HepG2 (cell line): ENCODE measurements at places on chromosomes 7 and 10. TPM values are rescaled to one million over a fixed set of nuclear protein-coding genes. Genes with fewer than 3 reads are reported as not detected.

The GOLGA7B gene
- not detected in 2 replicates for total RNA-seq

The SLC26A3 gene
- total RNA-seq, result 0.08 and 0.11 TPM in 2 replicates

DNA sequence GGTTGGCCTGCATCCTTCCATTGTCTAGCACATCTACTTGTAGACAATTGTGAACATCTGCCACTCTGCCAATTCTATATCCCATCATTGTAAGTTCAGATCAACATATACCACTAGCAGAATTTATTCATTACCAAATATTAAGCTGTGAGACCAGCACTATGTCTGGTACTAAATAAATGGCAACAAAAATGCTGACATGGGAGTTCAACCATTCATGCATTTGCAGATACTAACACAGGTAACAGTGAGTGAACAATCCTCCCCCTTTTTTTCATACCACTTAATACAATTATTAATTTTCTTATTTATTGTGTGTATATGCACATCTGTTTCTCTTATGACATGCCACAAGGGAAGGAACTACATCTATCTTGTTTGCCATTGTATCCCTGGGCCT, 11.9 kb downstream of the POLR1F start:
- H3K27ac ChIP-seq, result no peak overlapping the region
- DNase-seq, result no peak
- H3K36me3 ChIP-seq, result peaks cover 2% of the 10 kb centered on the region; the same call in 1 of the 2 replicates
- H3K4me1 ChIP-seq, result peaks cover 7% of the 10 kb centered on the region
- no peak overlapping the region for H3K4me3 ChIP-seq

- no peak overlapping the region for H3K27ac ChIP-seq
- DNase-seq, result no peak
- H3K4me1 ChIP-seq, result no peaks in the 10 kb centered on the region
- no peaks in the 10 kb centered on the region for H3K36me3 ChIP-seq
- H3K4me3 ChIP-seq, result no peak overlapping the region
These were observed 327.9 kb upstream of the PRKCQ start for GRCh38 chr10:6907877-6908530.

GRCh38 chr7:50140688-50141087, 47.6 kb upstream of the ZPBP start:
- no peak for DNase-seq
- H3K4me3 ChIP-seq, result no peak overlapping the region
- H3K27ac ChIP-seq, result no peak overlapping the region
- H3K36me3 ChIP-seq, result no peaks in the 10 kb centered on the region
- no peaks in the 10 kb centered on the region for H3K4me1 ChIP-seq
- H3K27me3 ChIP-seq, result no peaks in the 10 kb centered on the region

- H3K4me1 ChIP-seq, result 0 out of 2 replicates have a peak, but pooled peaks cover 10% of the 10 kb centered on the region
- DNase-seq, result peak; percentile 28
- H3K27ac ChIP-seq, result no peak overlapping the region
- no peak overlapping the region for H3K4me3 ChIP-seq
These were observed 363.3 kb downstream of the ARL4A start for GRCh38 chr7:13050703-13051102.

- H3K27ac ChIP-seq, result peak overlapping the region; percentile 37
- peaks cover 43% of the 10 kb centered on the region for H3K4me1 ChIP-seq
- H3K4me3 ChIP-seq, result peak overlapping the region; percentile 46
- H3K27me3 ChIP-seq, result no peaks in the 10 kb centered on the region; the same call in 2 of the 3 replicates
- peak; percentile 37 for DNase-seq
These were observed 32.7 kb downstream of the CALML5 start for GRCh38 chr10:5466451-5467206.

GRCh38 chr7:101315336-101315735, 6.3 kb downstream of the IFT22 start:
- peak; percentile 55 for DNase-seq
- no peak overlapping the region for H3K4me3 ChIP-seq
- no peak overlapping the region for H3K27ac ChIP-seq

- no peak overlapping the region for H3K4me3 ChIP-seq
- H3K4me1 ChIP-seq, result no peaks in the 10 kb centered on the region
- H3K27me3 ChIP-seq, result no peaks in the 10 kb centered on the region
- no peak overlapping the region for H3K27ac ChIP-seq
- DNase-seq, result no peak
These were observed 31.1 kb downstream of the CTNNA3 start for GRCh38 chr10:67664942-67665341.

DNA sequence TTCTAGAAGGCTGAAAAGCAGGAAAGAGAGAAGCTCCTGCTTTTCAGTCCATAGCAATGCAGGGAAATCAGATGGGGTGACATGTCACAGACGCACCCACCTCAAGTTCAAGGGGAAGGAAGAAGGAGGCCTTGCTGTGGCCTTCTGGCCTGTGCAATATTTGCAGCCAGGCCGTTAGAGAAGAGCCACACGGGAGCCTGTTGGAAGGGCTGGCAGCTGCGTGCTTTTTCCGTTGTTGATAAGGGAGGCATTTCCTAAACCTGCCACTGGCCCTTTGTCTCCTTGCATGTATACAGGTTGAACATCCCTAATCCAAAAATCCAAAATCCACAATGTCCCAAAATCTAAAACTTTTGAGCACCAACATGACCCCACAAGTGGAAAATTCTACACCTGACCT, 492.5 kb upstream of the ZMIZ1 start:
- DNase-seq, result no peak
- peaks cover 2% of the 10 kb centered on the region for H3K27me3 ChIP-seq
- H3K4me1 ChIP-seq, result peaks cover 50% of the 10 kb centered on the region
- H3K4me3 ChIP-seq, result no peak overlapping the region
- H3K36me3 ChIP-seq, result no peaks in the 10 kb centered on the region
- no peak overlapping the region for H3K27ac ChIP-seq

GRCh38 chr7:148783801-148784527, 85.3 kb downstream of the CUL1 start:
- no peak overlapping the region for H3K27ac ChIP-seq
- no peak overlapping the region for H3K4me3 ChIP-seq
- H3K36me3 ChIP-seq, result peaks cover 21% of the 10 kb centered on the region
- H3K27me3 ChIP-seq, result no peaks in the 10 kb centered on the region
- H3K4me1 ChIP-seq, result no peaks in the 10 kb centered on the region

- no peaks in the 10 kb centered on the region for H3K4me1 ChIP-seq
- no peak overlapping the region for H3K27ac ChIP-seq
- no peak overlapping the region for H3K4me3 ChIP-seq
- no peak for DNase-seq
These were observed 329.5 kb downstream of the CRPPA start for GRCh38 chr7:16091701-16092310.

- H3K27me3 ChIP-seq, result no peaks in the 10 kb centered on the region
- no peak for DNase-seq
- no peaks in the 10 kb centered on the region for H3K4me1 ChIP-seq
- no peak overlapping the region for H3K4me3 ChIP-seq
- no peak overlapping the region for H3K27ac ChIP-seq
These were observed 285.1 kb upstream of the PHF14 start for GRCh38 chr7:10688544-10688943.
